ENCODE measurements at places on chromosomes 6 and 20.

DNA sequence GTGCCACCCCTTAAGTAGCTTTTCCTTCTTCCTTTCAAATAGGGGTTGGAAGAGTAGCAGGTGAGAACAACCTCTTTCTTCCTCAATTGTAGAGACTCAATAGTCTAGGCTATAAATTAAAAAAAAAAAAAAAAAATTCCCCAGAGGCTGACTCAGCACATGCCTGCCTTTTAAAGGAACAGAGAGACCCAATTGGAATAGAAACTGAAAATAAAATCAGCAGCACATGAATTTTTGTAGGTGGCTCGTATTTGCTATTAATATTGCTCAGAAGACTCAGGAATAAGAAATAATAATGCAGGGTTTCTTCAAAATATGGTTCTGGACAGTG is 19.3 kb downstream of the TOP1 start:
- no peak for DNase-seq

GRCh38 chr20:10501402-10501801 is 66.3 kb downstream of the SLX4IP start:
- peak; percentile 8 for DNase-seq

DNA sequence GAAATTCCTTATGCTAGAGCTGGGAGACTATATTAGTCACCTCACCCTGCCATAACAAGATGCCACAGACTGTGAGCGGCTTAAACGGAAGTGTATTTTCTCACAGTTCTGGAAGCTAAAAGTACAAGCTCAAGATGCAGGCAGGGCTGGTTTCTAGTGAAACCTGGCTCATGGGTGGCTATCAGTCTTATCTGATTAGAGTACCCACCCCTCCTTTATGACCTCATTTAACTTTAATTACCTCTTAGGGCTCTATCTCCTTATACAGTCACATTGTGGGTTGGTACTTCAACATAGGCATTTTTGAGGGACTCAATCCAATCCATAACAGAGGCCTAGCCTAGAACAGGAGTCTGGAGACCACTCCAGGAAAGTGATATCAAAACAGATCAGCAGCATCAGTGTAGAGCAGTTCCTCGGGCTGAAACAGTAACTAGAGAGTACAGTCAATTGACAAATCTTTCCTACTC is 2.3 kb upstream of the SNRNP48 start:
- no peak for DNase-seq

DNA sequence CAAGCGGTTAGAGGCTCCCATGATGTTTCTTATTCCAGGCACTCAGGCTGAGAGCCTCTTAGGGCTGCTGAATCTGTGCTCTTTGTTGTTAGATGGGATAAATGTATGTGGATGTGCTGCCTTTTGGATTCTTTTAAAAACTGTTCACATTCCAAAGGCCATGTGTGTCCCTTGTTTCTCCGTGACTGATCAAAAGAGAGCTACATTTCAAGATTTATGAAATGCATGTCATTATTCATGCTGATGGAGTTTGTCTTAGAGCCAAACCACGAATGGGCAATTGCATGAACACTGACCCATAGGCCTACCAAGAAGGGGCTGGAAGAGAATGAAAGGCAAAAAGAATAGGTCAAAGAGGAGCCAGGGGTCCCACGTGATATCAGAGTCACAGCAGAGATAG is 104.9 kb upstream of the TSHZ2 start:
- no peak for DNase-seq

DNA sequence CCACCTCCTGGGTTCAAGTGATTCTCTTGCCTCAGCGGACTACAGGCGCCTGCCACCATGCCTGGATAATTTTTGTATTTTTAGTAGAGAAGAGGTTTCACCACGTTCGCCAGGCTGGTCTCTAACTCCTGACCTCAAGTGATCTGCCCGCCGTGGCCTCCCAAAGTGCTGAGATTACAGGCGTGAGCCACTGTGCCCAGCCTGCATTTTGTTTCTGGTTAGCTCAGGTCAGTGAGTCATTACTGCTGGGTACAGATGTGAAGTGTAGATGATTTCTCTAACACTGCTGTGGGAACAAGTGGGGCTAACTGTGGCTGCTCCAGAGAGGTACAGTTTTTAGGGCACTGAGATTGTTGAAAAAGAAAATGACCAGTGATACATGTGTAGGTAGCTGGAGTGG is 188.6 kb downstream of the PRL start:
- no peak for DNase-seq

DNA sequence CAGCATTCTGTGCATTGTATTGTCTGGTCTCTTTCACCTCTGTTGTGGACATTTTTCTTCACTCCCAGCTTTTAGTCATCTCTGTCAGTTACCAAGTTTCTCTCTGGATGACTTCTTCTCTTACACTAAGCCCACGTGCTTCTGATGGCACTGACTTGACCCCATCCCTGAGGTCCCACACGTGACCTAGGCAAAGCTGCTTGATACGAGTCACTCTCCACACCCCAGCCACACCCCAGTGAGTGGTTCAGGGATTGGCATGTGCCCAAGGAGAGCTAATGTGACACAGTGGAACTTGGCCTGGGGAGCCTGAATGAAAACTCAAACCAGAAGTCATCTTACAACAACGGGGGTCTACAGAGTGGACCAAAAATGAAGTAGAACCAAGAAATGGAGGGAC is 32.2 kb downstream of the HTR1E start:
- no peak for DNase-seq

DNA sequence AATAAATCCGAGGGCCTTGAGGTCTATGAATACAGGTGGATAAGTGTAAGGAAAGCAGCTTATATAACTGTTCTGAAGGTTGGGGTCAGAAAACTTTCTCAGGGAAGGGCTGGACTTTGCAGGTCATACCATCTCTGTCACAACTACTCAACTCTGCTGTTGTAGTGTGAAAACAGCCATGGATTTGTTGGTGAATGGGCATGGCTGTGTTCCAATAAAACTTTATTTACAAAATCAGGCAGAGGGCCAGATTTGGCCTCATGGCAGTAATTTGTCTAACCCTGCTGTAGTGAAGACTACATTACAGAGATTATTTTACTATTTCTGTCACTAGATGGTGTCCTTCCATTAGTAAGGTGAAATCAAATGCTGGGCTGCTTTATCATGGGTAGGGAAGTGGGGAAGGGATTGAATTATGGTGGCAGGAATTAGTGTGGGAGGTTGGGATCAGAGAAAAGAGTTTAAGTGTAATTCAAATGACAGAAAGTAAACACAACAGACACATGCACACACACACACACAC is 409.6 kb upstream of the CHD6 start:
- no peak for DNase-seq

- peak; percentile 7 for DNase-seq
These were observed 125.0 kb upstream of the MLIP start for GRCh38 chr6:53986165-53986720.

GRCh38 chr6:150410399-150410798 is 41.6 kb downstream of the IYD start:
- no peak for DNase-seq

DNA sequence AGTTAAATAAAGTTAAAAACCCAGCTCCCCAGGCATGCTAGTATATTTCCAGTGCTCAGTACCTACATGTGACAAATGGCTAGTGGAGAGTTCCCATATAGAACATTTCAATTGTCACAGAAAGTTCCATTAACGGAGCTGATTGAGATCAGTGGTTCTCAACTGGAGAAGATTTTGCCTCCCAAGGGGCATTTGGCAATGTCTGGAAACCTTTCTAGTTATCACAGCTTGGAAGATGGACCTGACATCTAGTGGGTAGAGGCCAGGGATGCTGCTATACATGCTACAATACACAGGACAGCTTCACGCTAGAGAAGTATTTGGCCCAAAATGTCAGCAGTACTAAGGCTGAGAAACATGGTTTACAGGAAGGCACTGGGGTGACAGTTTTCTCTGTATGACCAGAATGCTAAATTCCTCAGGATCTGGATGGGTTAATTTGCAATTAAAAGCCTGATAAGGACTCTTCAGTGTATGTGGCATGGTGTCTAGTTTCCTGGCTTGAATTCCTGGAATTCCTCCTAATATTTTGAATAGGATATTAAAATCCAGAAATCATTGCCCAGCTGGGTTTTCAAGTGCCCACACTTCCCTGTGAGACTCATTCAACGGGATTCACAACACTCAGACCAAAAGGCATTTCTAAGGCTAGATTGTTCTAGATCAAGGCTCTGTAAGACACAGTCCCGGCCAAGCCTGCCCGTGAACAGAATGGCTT is 84.7 kb upstream of the SALL4 start:
- no peak for DNase-seq

DNA sequence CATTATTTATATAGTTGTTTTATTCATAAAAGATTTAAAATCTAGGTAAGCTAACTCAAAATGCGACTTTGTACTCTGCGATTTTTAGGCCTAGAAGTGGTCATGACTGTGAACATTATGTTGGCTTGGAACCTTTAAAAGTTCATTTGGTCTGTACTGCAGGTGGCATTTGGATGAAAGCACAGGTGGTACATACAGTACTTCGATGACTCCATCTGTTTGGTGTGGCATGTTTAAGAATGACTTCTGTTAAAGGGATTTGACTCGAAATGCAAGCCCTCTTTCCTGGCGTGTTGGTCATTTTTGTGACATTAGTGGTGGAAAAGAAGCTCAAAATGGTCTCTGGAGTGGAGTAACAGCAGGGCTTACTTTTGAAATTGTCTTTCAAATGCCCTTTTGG is 118.1 kb downstream of the UST start:
- no peak for DNase-seq

DNA sequence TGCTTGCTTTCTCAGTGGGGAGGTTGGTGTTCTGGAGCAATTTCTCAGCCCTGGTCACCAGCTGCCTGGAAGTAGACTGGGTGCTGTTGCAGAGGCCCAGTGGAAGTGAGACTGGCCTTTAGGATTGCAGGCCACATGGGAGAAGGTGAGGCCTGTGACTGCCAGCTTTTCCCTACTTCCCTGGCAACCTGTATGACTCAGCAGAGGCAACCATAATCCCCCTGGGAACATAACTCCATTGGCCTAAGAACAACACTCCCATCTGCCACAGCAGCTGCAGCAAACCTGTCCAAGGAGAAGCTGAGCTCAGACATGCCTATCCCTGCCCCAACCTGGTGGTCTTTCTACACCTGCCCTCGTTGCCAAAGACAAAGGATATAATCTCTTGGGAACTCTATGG is 473.5 kb upstream of the SPTLC3 start:
- no peak for DNase-seq

DNA sequence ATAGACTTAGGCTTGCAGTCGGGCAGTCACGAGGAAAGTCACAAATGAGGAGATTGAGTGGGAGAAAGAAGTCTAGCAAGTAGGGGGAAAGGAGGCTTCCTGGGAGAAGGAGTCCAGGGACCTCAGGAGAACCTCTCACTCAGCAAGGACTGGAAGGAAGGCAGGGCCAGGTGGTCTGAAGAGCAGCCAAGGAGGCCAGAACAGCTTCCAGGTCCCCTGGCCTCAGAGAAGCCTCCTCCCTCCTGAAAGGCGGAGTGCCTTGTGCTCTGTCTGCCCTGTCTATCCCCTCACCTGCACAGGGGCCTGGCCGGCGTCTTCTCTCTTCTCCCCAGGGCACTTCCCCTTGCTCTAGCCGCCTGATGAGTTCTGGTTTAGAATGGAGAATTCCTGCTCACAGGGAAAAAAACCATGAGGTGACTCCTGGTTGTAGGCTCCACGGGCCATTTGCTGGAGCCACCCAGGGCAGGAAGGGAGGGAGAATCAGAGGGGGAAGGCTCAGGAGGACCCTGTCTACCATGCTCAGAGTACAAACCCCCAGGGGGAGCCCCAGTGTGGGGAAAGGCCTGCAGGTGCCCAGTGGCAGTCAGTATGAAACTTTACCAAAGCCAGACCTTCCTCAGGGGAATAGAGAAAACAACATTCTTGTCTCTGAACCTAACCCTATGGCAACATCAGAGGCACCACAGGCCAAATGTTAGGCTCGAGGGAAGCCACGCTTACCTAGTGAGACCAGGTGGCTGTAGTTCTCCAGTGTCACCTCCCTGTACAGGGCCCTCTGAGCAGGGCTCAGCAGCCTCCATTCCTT is 11.2 kb downstream of the ZNF337 start:
- DNase-seq = no peak

GRCh38 chr20:4794846-4795245 is 73.1 kb downstream of the PRND start:
- no peak for DNase-seq

DNA sequence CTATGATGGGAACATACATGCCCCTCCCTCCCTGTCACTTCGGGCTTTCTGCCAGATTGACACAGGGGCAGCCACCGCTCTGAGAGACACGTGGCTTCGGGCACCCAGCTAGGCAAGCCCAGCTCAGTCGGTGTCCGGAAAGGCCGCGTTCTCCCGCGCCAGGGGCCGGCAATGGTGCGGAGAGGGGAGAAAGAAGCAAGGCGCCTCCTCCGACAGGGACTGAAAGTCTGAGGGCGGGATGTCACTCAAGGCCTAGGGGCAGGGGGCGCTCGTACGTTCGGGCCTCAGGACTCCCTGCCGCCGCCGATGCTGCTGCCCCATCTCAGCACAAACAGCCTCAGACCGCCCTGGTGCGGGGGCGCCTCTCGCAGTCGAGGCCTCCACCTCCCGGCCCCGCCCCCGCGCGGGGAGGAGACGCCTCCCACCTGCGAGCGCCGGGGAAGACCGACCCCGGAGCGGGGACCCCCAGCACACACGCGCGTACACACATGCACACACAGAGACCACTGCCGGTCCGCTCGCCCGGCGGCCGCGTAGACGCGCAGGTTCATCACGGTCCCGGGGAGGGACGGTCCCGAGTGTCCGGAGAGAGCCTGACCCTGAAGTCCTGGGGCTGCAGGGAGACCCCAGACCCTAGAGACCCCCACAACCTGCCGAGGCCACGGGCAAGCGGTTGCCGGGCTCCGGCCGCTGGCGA is 1.9 kb downstream of the GRM4 start:
- peak; percentile 69 for DNase-seq

- DNase-seq = no peak
These were observed 293.9 kb downstream of the RNGTT start for GRCh38 chr6:88669475-88669874.

DNA sequence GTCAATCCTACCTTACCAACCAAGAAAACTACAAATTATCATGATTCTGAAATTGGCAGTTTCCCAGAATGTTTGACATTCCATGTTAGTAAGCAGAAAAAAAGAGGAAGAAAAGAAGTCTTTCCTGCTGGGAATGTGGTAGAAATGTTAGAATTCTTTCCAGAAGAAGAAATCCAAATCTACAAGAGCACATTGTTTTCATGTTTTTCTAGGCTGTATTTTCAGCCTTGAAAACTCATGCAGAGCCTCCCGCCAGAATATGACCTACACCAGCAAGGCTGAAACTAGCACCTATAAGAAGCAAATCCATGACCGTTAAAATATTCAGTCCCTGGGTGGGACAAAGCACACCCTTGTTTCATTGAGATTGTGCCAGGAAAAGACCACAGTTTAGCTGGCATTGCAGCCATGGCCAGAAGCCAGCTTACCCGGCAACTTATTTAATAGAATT is 259.4 kb downstream of the GJA1 start:
- DNase-seq = no peak

DNA sequence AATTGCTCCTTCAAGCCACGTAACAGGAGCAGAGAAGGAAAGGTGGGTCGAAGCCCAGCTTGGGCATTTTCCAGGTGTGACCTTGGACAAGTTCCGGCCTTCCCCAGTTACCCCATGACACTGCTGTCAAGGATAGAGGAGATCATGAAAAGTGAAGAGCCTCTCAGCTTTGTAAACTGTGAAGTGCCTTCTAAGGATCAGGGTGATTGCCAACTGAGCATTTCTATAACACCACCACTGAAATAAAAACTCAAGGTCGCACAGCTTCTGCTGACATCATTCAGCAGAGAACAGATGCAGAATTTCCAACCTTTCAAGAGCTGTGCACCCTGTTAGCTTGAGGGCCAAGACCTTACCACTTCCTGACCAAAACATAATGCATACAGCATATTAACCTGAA is 24.0 kb upstream of the ZMYND8 start:
- DNase-seq = no peak
